ENCODE measurements at places on chromosomes 16 and 17.
A peak's percentile ranks its signal among the peaks of the same experiment; 100 is the strongest.

DNA sequence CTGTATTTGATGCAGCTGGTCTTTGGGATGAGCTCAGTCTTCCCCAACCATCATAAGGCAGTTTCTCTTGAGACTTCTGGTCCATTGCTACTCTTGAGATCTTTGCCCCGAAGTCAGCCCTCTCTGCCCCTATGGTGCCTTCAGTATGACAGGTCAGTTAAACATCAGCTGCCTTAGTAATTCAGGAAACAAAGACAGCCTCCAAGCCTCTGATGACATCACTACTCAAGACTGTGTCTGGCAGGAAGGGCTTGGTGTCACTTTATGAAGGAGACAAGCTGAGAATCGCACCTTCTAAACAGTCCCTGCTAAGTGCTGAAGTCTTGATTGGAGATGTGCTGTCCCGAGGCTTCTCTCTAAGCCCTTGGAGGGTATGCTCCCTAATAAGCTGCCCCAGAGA lies 104.9 kb upstream of the TBX2 start:
- DNase-seq, result peak; percentile 37

- no peak for DNase-seq
Measured at GRCh38 chr17:73334771-73335513, 23.1 kb upstream of the CDC42EP4 start.

GRCh38 chr17:58121925-58122324 lies 26.3 kb upstream of the OR4D1 start:
- no peak for DNase-seq

GRCh38 chr16:70697594-70698170 lies 11.8 kb upstream of the MTSS2 start:
- DNase-seq, result no peak

DNA sequence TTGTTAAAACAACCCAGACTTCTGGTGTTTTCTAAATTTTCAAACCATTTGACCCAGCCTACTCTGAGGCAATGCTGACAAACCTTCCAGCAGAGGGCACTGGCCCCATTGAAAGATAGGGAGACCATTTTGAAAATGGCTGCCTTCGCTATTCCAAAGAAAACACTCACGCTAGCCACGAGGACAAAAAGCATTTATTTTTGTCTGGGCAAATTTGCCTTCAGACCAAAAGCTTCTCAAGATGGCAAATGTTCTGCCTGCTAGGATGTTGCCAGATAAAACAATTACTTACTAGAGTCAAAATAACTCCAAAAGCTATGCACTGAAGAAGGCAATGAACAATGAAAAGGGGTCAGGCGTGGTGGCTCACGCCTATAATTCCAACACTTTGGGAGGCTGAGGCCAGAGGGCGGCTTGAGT lies 296.7 kb upstream of the IRX5 start:
- DNase-seq, result no peak

- DNase-seq, result no peak
Measured at GRCh38 chr16:78729687-78730086, 630.2 kb downstream of the WWOX start.

DNA sequence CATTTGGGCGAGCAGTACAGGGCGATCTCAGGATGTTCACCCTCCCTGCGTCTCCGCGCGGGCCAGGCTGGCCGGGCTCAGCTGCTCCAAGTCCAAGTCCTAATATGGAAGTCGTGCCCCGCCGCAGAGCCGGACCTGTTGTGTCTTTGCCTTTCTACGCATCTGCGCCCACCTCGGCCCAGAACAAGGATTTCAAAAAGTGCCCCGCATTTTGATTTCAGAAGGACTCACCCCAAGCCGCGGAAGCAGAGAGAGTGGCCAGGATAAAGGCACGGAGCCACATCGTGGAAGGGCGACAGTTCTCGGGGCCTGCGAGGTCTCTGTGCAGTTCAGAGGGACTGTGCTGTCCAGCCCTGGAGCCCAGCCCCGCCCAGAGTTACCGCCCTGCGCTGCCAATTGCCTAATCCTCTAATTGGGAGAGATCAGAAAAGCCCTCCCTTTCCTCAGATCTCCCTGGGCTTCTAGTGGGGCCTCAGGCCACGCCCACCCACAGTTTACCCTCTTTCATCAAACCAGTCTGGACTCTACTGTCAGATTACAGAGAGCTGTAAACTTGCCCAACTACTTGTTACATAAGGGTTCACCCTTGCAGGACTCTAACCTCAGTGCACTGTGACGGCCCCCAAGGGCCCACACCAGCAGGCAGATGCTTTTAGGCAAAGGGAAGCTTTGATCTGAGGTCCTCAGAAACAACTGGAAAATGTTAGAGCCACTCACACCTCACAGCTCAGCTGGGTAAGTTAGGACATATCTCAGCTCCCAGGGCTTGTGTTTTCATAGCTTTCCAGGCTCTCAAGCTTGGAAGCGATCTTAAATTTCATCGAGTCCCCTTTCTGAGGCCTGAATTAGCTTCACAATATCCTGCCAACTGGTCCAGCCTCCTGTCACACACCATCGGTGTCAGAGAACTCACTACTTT lies at the start of gene CES1:
Gene CES1, minus strand, starts transcription at position 324 of the 919 bp plus-strand sequence. Its CDS starts 41 bp downstream, at position 283.
- DNase-seq, result no peak

DNA sequence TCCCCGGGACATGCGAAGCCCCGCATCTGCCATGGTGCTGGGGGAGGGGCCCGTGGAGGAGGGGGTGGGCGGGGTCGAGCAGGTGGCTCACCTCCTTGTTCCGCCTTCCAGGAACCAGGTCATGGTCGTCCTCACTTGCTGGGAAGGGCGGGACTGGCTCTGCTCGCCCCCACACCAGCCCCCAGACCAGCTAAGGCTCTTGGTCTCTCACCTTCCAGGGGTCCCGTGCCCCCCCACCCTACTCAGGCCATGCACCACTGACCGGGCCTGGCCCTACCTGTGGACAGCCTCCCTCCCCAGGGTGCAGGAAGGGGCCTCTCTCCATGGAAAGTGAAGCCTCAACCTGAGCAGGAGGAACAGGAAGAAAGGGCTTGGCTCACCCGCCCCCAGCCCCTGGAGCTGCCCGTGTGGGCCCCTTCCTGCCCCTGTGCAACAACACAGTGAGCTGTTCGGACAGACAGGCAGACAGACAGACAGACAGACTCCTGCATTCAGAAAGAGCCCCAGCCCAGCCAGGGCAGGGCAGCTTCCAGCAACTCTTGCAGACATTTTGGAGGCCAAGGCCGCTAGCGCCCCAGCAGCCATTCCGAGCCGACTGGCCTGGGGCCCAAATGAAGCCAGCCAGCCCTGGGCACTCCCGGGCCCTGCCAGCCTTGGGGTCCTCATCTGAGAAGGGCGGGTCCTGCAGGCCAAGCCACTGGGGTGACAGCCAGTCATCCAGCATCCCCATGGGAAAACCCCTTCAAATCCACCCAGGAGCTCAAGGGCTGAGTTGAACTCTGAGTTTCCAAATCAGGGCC lies 8.1 kb upstream of the KREMEN2 start:
- DNase-seq, result no peak

DNA sequence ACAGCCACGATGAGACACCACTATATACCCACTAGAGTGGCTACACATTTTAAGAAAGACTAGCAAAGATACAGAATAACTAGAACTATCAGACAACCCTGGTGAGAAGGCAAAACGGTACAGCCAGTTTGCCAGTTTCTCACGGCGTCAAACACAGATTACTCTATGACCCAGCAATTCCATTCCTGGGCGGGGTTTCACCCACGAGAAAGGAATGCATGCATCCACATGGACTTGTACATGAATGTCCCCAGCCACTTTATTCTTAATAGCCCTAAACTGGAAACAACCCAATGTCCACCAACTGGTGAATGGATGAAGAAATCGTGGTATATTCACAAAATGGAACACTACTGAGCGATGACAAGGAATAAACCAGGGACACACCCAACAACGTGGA lies 74.5 kb downstream of the MYH10 start:
- no peak for DNase-seq

DNA sequence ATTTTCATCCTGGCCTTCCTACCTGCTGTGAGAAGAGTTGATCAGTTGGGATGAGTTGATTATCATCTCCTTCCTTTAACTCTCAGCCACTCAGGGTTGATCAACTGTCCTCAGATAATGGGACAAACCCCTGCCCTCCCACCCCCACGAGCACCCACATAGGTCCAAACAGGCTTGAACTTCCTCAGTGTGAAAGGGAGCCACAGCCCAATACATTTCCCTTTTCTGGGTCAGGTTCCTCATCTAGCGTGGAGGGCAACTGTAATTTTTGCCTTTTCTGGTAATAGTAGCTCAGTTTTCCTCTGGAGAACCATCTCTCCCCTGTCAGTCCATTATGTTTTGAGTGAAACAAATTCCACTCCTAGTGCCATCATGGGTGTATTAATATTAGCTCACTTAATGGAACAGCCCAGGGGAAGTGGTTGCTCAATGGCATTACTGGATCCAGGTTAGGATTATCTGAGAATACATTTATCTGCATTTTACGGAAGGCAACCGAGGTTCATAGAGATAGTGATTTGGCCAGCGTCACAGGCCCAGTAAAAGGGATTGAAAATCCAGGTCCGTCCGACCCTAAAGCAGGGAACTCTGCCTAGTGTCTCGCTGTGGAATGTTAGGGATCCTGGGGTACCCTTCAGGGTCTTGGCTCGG lies 476 bp upstream of the LPCAT2 start:
- no peak for DNase-seq

- no peak for DNase-seq
Measured at GRCh38 chr17:38654411-38655398, 20.1 kb downstream of the EPOP start.

- no peak for DNase-seq
Measured at GRCh38 chr17:3907483-3908216, 8.6 kb downstream of the P2RX1 start.

DNA sequence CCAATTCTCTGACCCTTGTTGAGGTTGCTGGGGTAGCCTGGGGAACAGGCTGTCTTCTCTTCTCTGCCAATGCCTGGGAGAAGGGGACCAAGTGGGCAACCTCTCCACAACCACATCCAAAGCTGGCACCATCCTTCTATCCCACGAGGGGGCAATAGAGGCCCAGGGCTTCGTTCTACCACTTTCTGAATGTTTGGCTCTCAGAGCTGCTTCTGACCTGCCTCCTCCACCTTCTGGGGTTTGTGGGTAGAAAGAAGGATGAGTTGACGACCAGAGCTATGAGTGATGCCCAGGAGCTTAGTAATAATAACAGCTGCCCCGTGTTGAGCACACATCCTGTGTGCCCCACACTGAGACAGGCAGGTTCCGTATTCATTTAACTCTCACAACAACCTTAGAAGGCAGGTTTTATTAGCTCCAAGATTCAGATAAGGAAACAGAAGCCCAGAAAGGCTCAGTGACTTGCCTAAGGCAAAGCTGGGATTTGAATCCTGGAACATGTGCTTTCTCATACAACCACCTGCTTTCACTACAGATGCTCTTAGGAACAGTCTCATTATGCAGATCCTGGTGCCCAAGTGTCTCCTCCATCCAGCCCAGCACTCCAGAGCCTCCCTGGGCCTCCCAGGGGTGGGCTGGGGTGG lies 11.1 kb downstream of the TSPOAP1 start:
- DNase-seq, result peak; percentile 64

- DNase-seq, result no peak
Measured at GRCh38 chr17:79715943-79716797, 14.6 kb upstream of the ENPP7 start.

- no peak for DNase-seq
Measured at GRCh38 chr16:85913688-85914422, 14.9 kb downstream of the IRF8 start.
